MV-4-11 (cell line): ENCODE measurements at places on chromosomes 7 and 10.

GRCh38 chr7:16004702-16005101, 318.2 kb upstream of the MEOX2 start:
- no peak for DNase-seq

DNA sequence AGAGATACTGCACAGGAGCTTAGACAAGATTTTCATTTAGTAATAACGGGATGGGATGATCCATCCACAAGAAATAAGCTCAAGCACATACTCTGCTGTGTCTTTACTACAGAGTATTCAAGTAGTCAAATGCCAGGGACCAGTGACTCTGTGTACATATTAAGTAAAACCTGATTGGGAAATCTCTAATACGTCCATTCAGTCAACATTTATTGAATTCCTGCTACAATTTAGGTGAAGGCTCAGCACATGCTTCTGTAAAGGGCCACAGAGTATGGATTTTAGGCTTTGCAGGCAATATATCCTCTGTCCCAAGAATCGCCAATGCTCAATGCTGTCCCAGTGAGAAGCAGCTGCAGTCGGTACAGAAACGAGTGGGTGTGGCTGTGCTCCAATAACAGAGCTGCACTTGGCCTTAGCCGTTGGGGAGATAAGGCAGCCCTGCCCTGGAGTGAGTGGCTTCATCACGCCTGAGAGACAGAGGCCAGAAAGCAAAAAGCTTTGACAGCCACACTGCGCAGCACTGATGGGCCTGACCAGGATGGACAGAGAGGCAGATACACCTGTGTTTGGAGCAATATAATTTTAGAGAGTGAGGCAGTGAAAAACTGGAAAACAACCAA, 186.8 kb downstream of the PARD3 start:
- no peak for DNase-seq

DNA sequence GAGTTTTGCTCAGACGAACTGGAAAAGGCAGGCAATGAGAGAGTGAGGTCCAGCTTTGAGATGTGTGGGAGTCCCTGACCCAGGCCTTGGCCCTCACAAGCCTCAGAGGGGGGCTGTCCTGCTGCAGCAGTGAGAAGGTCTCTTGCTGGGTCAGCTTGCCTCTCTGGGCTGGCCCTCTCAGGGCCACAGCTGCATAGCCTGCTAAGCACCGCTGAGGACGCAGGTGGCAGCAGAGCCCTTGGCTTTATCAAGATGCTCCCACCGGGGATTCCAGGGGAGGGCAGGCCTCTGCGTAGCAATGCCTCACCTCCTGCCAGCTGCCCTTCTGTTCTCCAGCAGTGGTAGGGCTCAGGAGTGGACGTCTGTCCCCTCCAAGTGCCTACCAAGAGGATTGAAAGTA, 128.7 kb downstream of the COBL start:
- no peak for DNase-seq

DNA sequence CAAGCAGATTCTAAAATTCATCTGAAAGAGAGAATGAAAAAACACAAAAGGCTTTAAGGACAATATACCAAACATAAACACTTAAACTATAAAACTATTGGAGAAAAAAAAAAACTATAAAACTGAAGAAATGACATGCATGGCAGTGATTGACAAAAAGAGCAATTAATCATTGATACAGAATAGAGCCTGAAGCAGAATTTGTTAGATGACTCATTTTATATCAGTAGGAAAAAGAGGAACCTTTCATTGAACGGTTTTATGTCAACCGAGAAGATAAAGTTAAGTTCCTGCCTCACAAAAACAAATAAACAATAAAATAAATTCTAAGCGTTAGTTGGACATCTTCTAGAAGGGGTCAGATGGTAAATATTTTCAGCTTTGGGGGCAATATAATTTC, 23.3 kb downstream of the NPY start:
- DNase-seq: no peak

GRCh38 chr10:26890956-26891355, 30.2 kb upstream of the ABI1 start:
- peak; percentile 88 for DNase-seq

- DNase-seq: peak; percentile 52
Observed at GRCh38 chr10:97475936-97476594, 22.2 kb downstream of the MMS19 start.

DNA sequence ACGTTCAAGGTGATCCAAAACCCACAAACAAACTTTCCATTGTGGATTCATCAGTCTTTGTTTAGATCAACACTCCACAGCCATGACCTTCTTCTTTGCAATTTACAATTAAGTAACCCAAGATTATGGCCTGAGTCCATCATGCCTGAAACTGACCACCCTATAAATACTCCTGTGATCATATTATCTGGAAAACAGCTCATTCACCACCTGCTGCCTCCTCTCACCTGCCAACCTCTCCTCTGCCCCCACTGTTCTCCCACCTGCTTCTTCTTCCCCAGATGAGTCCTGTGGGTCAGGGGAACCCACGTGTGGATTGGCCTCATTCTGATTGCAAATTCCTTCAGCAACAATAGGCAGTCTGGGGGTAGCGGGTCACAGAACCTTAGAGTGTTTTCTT, 81.4 kb downstream of the ABLIM1 start:
- no peak for DNase-seq

DNA sequence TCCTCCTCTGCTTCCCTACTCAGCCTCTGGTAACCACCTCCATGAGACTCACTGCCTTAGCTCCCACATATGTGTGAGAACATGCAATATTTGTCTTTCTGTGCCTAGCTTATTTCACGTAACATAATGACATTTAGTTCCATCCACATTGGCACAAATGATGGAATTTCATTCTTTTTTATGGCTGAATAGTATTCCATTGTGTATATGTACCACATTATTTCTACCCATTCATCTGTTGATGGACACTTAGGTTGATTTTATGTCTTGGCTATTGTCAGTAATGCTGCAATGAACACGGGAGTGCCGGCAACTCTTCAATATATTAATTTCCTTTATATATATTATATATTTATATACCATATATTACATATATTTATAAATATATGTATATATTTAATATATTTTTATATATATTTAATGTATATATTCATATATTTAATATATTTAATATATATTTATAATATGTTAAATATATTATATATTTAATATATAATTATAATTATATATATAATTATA, 1046.9 kb downstream of the DNAJB9 start:
- no peak for DNase-seq

GRCh38 chr7:127504715-127505114, 80.7 kb downstream of the GCC1 start:
- DNase-seq: no peak

DNA sequence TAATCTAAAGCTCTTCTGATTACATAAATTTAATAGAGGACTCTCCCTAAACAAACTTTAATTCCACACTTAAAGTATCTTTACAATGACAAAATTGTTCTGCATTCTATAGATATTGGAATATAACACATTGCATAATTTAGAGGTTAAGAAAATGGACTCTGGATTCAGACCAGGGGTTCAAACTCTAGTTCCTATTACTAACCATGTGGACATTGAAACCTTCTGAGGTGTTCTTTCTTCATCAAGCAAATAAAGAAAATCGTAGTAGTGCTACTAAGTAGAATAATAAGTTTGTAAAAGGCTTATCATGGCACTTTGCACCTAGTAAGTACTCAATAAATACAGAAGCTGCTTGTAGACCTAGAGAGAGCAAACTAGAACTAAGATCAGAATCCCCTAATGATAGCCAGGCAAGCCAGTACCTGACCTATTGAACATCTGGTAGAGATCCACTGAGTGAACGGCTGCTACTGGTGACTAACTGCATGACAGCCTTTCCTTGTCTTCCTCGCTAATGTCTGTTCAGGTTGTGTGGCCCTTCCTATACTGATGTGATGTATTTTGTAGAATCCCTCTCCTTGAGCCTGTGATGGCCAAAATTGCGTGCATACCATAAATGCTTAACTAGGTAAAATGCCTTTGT, 430.3 kb downstream of the KCNMA1 start:
- no peak for DNase-seq

DNA sequence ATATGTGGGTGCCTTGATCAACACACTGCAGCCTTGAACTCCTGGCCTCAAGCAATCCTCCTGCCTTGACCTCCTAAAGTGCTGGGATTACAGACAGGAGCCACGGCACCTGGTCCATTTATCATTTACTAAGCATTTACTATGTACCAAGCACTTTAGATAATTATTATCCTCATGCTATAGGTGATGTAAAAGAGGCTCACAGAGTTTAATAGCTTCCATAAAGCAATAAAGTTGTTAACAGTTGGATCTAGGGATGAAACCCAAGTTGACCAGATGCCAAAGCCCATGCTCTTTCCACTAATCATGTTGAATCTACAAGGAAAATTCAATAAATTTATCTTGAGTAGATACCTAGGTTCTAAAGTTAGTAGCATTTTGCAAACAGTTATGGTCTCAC, 5.0 kb downstream of the NAPEPLD start:
- DNase-seq: no peak

GRCh38 chr7:142496545-142496991, 238.7 kb upstream of the PRSS58 start:
- DNase-seq: peak; percentile 48

DNA sequence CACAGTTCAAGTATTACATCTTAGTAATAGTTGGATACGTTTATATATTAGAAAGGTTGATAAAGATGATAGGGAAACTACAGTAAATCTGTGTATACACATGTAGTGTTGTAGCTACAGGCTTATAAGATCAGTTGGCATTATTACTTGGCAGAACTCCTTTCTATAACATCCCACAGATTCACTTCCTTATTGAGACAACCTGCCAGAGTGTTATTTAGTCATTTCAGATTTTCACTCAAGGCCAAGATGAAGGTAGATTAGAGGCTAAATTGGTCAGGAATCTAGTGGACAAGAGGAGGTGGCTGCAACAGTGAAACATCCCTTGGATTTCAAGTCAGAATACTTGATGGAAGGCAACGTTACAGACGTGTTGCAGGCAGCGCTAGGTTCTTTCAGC, 63.0 kb downstream of the PAPSS2 start:
- DNase-seq: peak; percentile 13

DNA sequence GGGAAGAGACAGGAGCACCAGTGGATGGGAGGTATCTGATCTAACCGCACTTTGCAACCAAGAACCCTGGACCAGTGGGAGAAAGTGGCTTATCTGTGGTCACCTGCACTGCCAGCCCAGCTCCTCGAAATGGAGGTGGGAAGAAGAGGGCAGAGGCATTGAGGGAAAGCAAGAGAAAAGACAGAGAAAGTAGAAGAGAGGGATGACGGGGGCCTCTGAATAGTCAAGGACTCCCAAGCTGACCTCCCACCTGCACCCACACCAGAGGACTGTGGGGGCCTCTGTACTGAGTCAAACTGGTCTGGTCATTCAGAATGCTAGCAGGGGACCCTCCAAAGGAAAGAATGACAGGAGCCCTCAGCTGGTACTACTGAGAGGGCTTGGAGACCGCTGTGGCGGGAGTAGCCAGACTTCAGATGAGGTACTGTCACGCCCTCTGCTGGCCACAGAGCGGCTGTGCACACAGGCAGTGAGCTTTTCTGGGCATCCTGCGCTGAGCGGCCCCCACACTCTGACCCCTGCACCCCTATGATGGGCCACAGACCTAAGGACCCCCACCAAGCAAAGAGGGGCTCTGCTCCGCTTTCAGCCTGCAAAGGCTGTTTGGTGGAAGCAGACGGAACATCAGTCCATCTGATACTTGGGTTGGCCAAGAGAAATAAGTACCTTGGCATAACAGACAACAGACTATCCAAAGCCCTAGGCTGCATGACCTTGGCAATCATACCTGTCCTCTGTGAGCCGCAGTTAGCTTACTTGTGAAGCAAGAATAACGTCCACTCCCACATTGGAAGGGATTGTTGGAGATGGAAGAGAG, 112.9 kb downstream of the COL13A1 start:
- peak; percentile 57 for DNase-seq

- DNase-seq: no peak
Observed at GRCh38 chr10:14102056-14102455, 228.7 kb downstream of the FRMD4A start.

- no peak for DNase-seq
Observed at GRCh38 chr10:77686096-77686495, 48.5 kb upstream of the KCNMA1 start.

DNA sequence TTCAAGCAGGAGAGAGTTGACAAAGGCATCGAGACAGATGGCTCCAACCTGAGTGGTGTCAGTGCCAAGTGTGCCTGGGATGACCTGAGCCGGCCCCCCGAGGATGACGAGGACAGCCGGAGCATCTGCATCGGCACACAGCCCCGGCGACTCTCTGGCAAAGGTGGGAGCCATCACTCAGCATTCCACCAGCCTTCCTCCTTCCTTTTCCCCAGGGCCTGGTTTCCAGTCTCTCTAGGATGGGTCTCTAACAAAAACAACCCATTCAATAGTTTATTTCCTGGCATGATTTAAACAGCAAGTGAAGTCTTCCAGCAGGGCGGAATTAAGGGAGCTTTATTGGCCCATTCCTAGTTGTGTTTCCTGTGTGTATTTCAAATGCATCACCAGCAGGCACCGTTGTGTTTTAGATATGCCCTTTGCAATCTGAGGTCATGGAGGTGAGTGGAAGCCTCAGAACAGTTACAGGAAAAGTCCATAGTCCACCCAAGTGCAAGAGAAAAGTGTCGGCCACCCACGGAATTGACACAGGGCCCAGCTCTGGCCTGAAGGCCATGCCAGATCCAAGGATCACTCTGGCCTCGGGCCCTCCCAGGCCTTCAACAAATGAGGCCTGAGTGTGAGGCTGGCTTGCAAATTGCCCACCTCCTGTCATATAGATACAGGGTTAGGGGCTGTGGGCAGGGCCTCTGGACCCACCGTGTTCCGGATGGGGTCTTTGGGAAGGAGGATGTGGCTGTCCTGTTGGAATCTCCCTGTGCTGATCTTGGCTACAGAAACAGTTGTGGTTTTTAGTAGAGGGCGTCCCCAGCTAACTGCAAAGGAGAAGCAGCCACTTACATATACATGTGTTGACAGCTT, 46.9 kb upstream of the TRIM8 start:
- peak; percentile 46 for DNase-seq

- DNase-seq: no peak
Observed at GRCh38 chr7:105309235-105310169, 79.2 kb downstream of the SRPK2 start.

GRCh38 chr7:51102828-51103227, 213.8 kb downstream of the COBL start:
- DNase-seq: no peak

GRCh38 chr10:4677296-4678021, 148.5 kb upstream of the AKR1E2 start:
- DNase-seq: no peak

DNA sequence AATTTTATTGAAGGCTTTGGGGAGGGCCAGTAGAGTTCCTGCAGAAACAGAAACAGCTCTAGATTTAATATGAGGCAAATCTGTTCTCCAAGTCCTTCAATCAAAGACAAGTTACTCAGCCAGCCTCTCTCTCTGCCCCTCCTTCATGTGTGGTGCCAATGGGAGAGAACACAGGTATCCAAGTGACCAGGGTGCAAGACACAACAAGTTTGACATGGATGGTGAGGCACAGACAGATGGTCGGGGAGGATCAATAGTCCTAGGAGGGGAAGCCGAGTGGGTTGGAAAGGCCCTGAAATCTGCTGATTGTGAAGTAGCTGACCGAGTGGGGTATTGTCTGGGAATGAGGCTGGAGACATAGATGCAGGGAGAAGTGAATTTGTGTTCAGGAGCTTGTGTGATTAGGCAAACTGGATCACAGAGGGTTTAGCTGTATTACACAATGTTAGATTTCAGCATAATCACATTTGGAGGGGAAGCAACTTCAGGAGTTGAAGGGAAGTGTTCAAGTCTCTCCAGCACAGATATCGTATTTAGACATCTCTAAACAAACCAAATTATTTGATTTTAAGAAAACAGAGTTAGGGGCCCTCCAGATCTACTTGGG, 1.5 kb downstream of the GIMAP1 start:
- DNase-seq: peak; percentile 70
